ENCODE measurements at places on chromosomes 12 and 14.
A peak's percentile ranks its signal among the peaks of the same experiment; 100 is the strongest.

- no peak for DNase-seq
These were observed 70.5 kb upstream of the FRMD6 start for GRCh38 chr14:51581017-51581881.

- no peak for DNase-seq
These were observed 468.3 kb downstream of the AACS start for GRCh38 chr12:125533434-125534029.

GRCh38 chr14:99413172-99413571, 67.5 kb downstream of the SETD3 start:
- no peak for DNase-seq

GRCh38 chr14:78130356-78130755, 39.8 kb upstream of the NRXN3 start:
- DNase-seq: no peak

GRCh38 chr14:105931808-105932483, 405.6 kb downstream of the TMEM121 start:
- no peak for DNase-seq

DNA sequence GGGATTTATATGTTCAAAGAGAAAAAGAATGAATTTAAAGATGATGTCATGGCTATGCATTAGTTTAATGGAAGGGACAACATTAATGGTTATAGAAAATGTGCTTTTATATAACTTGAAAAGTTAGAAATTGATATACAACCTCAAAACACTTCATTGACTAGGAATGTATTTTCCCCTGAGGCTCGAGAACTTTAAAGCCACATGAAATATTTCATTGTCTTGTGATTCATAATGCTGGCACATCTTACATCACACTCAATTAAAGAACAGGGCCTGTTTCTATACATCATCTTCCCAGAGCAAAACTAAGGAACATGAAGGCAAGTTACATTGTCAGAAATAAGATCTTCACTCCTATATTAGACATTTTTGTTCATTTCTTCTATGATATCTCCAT, 35.2 kb upstream of the PAWR start:
- no peak for DNase-seq

DNA sequence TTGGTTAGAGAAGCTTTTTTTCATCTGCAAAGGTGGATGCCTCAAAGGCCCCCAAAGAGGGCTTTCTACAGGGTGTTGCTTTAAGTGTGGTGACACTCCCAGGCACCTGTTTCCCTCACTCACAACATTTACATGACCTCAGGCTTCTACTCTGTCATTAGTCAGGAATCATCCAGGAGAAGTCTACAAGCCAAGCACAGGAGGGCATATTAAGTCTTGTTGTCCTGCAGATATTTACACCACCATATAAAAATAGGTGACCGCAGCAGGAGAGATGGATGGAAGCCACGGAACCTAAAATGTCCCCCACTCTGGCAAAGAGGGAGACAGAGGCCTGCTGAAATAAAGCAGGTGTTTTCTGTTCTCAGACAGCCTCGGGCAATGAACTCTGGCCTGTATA, 7.5 kb upstream of the DPF3 start:
- DNase-seq: no peak

DNA sequence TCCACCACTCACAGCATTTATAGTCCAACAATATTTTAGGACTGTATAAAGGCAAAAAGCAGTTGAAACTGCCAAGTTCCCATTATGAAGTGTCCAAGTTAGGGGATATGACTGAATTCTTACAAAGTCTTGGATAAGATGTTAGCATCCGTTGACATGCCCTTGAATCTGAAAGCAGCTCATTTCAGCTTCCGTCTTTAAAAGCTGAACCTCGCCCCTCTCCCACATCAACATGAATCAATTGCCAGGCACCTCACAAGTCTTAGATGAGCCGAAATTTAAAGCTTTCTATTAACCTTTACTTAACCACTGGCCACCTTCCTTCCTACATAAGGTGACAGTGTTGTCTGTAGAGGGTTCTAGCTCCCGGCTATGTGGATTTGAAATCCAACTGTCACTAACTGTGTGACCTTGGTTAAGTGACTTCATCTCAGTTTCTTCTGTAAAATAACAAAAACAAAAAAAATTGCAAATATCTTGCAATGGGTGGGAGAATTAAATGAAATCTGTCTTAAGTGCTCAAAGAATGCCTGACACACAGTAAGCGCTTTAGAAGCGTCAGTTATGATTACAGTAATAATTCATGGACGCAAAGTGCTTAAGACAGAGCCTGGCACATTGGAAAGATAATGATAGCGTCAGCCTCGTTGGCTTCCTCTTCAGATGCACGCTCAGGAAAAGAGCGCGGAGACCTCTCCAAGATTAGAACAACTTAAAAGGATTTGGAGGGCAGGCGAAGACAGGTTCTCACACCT, 1.2 kb downstream of the PPP1CC start:
- DNase-seq: no peak

- no peak for DNase-seq
These were observed 53.2 kb downstream of the AMN start for GRCh38 chr14:102975662-102976061.

DNA sequence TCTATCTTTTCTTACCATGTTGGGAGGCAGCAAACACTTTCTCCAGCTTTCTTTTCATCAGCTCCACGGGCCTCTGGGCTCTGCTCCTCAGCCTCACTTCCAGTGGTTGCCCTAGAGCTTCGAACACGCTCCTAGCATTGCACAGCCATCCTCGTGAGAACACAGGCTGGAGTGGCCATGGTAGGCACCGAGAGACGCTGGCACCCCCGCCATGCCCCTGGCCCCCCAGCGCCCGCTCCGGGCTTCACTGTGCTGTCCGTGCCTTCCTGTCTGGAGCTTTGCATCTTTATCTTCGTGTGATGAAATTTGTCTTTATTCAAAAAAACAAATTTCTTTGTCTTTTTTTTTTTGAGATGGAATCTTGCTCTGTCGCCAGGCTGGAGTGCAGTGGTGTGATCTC, 352.2 kb downstream of the TMEM121 start:
- DNase-seq: peak; percentile 11

DNA sequence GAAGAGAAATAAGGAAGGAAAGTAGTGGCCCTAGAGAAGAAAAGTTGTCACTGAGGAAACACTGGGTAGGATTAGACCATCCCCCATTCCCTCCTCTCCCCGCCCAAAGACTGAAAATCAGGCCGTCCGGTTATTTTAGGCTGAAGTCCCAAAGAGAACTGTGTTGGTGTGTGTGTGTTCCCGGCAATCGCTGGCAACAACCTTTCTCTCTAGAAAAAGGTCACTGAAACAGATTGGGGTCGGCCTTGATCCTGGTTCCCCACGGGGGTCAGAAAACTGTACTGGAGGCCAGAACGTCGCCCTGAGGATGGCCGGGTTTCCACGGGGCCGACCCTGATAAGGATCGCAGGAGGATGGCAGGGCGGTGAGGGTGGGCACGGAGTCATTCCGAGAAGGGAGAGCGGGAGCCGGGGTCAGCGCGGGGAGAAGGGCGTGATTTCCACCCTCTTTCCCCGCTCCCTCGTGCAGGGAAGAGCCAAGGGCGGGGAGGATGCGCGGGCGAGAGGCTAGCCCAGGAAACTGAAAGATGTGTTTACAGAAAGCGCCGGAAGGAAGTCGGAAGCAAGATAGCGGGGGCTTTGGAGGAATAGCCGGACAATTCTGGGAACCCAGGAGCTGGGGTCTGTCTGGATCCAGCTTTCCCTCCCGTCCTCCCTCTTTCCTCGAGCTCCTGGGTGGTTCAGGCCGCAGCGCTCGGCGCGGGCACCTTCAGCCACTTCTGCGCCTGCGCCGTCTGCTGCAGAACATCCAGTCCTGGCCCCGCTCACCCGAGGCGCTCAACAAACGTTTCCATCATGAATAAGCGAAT, 25.3 kb upstream of the SPTLC2 start:
- DNase-seq: peak; percentile 92

- DNase-seq: no peak
These were observed 773.1 kb upstream of the TBX3 start for GRCh38 chr12:115456946-115457689.

- DNase-seq: peak; percentile 75
These were observed 18.9 kb upstream of the POC1B start for GRCh38 chr12:89544681-89545184.

- no peak for DNase-seq
These were observed 390.7 kb downstream of the SYT1 start for GRCh38 chr12:79255288-79255687.

GRCh38 chr12:43840338-43840737, 4.5 kb downstream of the TMEM117 start:
- no peak for DNase-seq

- no peak for DNase-seq
These were observed 24.8 kb downstream of the BICDL1 start for GRCh38 chr12:120013659-120014380.

- DNase-seq: peak; percentile 77
These were observed 756 bp downstream of the TULP3 start for GRCh38 chr12:2891240-2892053.

- DNase-seq: no peak
These were observed 57.9 kb upstream of the STK38L start for GRCh38 chr12:27186022-27186839.

DNA sequence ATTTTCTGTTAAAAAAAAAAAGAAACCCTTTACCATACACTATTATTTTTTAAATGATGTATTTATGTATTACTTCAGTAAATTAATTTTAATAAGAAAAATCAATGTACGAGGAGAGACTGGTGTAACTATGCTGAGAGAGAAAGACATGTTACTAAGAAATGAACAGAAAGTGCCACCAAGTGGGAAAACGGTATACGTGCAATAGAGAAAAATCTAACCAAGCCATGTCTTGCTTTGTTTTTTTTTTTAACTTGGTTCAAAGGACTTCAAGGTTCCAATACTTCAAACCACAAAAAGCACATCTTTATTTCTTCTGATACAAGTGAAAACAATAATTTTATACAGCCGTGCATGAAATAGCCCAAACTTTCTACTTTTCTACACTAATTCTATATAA, 22.9 kb downstream of the NDUFA12 start:
- DNase-seq: no peak

GRCh38 chr12:52423661-52424500, 10.3 kb downstream of the KRT75 start:
- no peak for DNase-seq

GRCh38 chr12:108361606-108362005, 22.5 kb upstream of the CMKLR1 start:
- no peak for DNase-seq

DNA sequence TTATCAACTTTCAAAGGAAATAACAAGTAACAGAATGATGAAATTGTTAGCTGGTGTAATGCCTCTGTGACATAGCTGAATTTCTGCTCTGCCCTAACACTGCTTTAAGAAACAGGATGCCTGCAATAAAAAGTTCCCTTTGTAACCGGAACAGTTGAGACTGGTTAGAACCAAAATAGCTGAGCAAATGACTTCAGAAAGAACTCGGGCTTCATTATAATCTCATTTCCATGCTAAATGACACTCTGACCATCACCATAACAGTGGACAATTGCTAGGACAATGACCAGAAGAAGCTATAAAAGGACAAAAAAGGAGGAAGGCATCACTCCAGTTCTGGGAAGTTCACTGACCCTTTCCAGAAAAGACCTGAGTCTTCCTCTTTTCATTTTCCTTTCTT, 23.5 kb upstream of the PYGL start:
- DNase-seq: no peak

GRCh38 chr14:58762629-58763028, 124.9 kb downstream of the DACT1 start:
- DNase-seq: no peak

DNA sequence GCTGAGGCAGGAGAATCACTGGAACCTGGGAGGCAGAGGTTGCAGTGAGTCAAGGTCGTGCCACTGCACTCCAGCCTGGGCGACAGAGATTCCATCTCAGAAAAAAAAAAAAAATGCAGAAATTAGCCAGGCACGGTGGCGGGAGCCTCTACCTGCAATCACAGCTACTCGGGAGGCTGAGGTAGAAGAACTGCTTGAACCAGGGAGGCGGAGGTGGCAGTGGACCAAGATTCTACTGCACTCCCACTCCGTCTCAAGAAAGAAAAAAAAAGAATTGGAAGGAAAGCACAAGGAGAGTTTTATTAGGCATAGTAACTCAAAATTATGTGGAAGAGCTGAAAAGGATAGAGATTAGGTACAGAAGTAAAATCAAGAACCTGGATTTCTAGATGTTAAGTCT, 20.8 kb upstream of the AMHR2 start:
- no peak for DNase-seq

GRCh38 chr12:109927622-109928021, 27.5 kb downstream of the TCHP start:
- DNase-seq: peak; percentile 56

DNA sequence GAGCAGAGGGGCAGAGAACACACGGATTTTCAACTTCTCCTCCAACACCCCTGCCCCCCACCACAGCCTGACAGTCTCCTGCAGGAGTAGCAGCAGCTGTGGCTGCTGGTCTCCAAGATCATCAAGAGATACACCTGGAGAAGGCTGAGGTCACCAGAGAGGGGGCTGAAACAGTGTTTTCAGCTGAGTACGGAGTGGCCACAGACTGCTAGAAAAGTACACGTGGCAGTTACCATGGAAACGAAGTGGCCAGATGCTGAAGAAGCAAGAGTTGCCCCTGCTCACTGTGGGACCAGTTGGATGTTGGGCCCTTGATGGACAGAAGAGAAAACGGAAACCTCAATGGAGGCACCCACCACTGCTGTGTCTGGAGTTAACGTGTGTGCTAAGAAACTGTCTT, 4.9 kb upstream of the DIABLO start:
- DNase-seq: no peak

GRCh38 chr12:41361738-41362137, 173.6 kb downstream of the PDZRN4 start:
- no peak for DNase-seq

DNA sequence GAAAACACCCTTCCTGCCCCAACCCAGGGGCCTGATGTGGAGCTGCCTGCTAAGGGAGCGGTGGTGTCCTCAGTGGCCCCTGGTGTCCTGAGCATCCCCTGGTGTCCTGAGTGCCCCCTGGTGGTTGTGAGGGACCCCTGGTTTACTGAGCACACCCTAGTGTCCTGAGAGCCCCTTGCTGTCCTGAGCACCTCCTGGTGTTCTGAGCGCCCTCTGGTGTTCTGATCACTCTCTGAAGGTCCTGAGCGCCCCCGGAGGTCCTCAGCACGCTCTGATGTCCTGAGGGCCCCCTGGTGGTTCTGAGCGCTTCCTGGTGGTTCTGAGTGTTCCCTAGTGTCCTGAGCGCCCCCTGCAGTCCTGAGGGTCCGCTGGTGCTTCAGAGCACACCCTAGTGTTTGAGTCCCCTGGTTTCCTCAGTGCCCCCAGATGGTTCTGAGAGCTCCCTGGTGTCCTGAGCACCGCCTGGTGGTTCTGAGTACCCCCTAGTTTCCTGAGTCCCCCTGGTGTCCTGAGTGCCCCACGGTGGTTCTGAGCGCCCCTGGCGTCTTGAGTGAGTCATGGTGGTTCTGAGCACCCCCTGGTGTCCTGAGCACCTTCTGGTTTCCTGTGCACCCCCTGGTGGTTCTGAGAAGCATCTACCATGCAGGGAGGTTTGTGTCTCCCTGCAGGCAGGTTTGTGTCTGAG, 1004.2 kb downstream of the TMEM121 start:
- no peak for DNase-seq

GRCh38 chr12:54993181-54993835, 8.7 kb upstream of the TESPA1 start:
- DNase-seq: no peak

DNA sequence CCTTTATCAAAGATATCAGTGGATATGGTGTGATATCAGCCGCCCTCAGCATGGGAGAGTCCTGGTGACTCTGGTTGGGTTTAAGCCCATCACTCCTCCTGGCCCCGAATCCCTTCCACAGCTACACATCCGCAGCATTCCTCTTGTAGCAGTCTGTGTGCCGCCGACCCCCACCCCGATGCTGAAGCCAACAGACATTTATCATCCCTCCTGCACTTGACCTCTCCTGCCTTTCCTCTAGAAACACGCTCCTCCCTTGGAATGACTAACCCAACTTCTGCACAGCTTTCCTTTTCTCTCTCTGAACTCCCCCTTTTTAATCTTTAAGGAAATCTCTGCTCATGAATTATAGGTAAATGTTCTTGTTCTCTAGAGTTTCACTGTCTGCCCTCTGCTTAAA, 250.9 kb upstream of the FOXN3 start:
- no peak for DNase-seq

Data from aorta (tissue), 5 donors.